ENCODE measurements at places on chromosomes 3 and 15.
A peak's percentile ranks its signal among the peaks of the same experiment; 100 is the strongest.

DNA sequence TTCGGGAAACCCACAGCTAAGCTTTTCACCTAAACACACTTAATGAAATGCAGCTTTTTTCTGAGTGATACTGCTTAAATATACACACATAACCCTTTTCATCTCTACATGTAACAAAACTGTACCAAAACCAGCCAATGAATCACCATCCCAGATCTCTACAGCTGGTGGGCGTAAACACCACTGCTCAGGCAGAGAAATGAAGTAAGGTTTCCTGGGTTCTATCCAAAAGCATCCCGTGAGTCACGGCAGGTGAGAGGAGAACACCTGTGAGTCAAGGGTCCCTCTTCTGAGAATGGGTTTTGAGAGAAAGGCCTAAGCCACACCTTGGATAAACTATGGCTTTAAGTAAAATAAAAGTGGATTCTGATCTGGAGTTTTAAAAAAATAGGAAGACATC, 2.6 kb downstream of the CLDN1 start:
- ATAC-seq, result no peak

DNA sequence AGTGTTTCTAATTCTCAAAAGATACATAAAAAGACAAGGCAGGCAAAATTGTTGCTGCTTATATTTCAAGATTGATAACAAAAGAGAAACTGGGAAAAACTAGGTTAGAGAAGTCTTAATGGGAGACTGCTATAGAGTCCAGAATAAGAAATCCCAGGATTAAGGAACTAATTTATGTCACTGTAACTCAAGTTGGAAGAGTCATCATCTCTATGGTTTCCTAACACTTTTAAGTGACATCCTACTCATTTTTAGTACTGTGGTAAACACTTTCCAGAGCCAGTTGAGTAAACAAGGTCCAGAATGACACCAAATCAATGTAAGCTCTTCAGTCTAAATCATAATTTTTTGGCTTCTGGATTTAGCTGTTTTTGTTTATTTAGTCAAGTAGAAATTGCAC, 8.0 kb downstream of the CLDN16 start:
- ATAC-seq, result no peak

DNA sequence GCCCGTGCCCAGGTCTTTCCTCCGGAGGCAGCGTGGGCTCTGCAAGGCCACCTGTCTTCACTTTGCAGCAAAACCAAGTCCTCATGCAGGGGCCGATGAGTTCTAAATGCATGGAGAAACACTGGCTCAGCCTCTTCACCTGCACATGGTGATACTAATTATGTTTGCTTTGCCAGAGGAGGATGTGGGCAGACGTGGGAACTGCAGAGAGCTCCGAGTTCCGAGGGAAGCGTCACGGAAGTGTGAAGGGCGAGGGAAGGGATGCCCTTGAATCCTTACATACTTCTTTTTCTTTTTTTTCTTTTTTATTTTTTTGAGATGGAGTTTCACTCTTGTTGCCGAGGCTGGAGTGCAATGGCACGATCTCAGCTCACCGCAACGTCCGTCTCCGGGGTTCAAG, 74.8 kb downstream of the GABRG3 start:
- no peak for ATAC-seq

GRCh38 chr15:89728254-89728653, 22.8 kb downstream of the MESP1 start:
- no peak for ATAC-seq

GRCh38 chr3:54427941-54428871, 305.9 kb downstream of the CACNA2D3 start:
- ATAC-seq, result no peak

DNA sequence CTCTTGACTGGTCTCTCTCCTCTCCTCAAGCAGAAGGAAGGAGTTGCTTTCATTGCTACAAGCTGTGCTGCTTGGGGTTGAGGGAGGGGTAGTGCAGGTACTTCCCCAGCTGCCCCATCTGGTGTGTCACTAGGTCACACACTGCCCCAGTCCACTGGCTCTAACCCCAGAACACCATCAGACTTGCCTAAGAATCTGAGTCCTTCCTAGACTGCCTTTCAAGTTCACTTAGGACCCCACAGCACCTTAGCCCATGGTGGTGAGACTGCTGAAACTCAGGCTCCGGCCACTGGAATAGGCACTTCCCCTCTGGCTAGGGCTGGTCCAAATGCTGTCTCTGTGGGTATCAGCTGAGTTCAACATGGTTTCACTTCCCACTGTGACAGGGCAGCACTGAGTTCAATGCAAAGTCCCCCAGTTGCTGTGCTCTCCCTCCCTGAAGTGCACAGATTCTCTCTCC, 279.7 kb upstream of the GOLGA6L4 start:
- peak; percentile 91 for ATAC-seq

GRCh38 chr3:15215996-15216395, 9.9 kb downstream of the CAPN7 start:
- ATAC-seq, result no peak

DNA sequence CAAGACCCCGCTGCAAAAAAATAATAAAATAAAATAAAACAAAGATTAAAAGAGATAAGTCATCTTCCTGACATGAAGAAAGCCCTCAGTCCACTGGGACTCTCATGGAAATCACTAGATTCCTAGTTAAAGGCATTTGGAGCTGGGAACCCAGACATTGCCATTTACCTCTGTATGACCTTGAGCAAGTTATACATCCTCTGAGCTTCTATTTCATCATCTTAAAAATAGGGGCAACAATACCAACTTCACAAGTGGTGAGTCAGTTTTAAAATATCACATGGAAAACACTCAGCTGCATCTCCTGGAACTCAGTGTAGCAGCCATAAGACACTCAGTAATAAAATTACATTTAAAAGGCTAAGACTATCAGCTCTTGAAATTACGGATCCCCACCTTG, 334.8 kb downstream of the ERC2 start:
- ATAC-seq, result no peak

DNA sequence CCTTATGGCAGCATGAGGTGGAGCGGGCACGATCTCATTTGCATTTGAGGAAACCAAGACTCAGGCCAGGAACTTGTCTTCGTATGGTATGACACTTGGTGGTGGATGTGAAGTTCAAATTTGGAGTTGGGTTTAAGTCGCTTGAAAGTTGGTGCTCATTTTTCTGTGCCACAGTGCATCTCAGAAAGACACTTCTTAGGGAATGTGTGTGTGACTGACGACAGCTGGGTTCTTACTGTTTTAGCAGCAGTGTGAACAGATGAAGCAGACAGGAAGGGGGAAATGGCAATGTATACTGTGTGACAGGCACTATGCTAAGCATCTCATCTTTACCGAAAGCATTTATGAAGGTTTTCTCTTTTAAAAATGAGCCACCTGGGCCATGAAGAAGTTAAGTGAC, 75.4 kb downstream of the SEC22A start:
- ATAC-seq, result no peak

DNA sequence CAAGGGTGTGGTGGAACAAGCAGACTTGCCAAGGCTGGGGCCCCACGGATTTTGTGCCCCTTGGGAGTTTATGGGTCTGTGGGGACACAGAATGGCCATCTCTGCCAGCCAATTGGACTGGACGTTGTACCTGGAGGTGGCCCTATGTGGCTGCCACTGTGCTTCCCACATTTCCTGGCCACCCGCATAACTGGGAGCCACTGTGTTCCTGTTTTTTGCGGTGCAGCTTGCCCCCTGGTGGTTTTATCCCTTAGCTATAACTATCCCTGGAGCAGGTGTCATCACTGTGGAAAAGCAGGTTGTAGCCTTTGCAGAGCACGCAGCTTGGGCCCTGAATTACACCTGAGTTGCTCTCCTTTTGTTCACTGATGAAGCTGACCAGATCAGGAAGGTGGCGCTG, 306.3 kb downstream of the ZPLD1 start:
- no peak for ATAC-seq

- ATAC-seq, result no peak
Measured at GRCh38 chr3:42153039-42153438, 61.9 kb downstream of the TRAK1 start.

DNA sequence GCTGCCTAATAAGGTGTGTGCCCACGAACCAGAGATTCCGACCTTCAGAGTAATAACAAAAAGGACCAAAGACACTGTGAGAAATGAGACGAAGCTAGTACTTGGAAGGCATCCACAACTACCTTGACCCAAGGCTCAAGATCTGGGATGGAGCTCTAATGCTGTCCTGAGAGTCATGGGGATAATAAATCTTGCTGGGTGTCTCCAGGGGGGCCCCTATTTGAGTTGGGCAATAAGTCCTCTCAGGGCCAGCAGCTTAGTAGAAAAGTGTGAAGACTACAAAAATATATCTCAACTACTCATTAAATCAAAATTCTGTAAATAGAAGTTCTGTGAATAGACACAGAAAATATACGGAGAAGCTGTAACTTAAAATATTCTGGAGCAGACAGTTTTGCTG, 2.9 kb upstream of the NDN start:
- ATAC-seq, result no peak

DNA sequence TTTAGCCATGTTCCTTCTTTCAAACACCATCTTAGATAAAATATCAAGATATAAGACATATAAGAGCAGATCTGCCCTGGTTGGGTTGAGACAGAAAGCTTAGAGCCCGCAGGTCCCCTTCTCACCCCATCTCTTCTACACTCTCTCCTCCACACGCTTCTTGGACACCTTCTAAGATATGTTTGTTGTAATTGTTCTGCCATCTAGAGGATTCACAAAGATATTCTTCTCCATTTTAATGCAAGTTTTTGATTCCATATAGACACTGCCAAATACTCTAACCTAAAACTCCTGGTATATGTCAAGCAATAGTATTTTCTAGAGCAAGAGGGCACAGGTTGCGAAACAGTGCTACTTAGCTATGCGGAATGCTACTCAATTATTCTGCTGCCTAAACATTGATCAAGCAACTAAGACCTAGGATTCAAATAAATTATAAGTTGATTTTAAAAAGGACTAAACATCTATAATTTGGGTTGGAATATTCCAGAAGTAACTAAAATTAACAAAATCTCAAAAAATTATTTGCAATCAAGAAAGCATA, 6.8 kb downstream of the CHRM5 start:
- ATAC-seq, result no peak

- no peak for ATAC-seq
Measured at GRCh38 chr3:96970211-96970610, 155.8 kb downstream of the EPHA6 start.

DNA sequence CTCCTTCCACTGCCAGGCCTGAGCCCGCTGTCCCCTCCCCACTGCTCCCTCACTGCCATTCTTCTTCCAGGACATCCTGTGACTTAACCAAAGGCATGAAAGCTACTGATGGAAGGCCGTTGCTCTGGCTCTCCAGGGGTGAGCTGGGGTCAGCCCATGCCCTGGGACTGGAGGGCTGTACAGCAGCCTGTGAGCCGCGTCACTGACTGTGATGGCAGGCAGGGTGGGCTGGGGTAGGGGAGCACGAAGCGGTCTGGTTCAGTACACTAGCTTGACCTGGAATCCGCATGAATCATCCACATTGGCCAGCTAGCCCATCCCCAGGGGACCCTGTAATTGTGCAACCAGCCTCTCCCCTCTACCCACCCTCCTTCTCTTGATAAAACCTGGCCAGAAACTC, 30.8 kb downstream of the CORO2B start:
- ATAC-seq, result peak; percentile 34

DNA sequence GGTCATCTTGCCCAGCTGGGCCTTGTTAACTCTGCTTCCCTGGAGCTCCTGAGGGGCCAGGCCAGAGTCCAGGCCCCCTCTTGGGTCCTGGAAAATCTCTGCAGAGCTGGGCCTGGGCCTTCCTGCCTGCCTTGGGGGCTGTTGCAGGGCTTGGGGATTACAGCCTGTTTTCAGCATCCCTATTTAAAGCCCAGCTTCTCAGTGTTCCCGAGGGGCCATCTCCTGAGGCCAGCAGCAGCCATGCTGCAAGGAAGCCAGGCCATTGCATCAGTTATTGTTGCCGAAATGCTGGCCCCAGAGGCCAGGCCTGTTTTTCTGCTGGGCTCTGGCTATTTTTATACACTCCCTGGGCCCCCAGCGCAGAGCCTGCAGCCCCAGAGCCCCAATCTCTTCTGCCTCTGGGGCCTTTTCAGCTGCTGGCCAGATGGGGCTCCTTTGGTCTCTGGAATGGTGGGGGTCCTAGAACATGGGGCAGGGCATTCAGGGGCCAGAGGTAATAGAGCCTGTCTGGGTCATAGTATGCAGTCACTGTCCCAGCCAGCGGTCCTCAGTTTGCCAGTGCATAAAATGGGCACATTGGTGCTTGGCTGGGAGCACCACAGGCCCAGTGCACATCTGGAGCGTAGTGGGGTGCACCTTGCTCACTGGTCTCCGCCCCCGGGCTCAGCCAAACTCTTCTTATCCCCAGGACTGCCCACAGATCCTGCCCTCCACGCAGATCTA, 28.5 kb downstream of the PLXNA1 start:
- ATAC-seq, result no peak

- no peak for ATAC-seq
Measured at GRCh38 chr3:113910966-113911365, 36.8 kb upstream of the ZDHHC23 start.

GRCh38 chr15:37100109-37100965, at the start of gene MEIS2:
Gene MEIS2, minus strand, starts transcription at chr15:37100549. Its CDS starts 1,083 bp downstream, at chr15:37099466.
- peak; percentile 35 for ATAC-seq

DNA sequence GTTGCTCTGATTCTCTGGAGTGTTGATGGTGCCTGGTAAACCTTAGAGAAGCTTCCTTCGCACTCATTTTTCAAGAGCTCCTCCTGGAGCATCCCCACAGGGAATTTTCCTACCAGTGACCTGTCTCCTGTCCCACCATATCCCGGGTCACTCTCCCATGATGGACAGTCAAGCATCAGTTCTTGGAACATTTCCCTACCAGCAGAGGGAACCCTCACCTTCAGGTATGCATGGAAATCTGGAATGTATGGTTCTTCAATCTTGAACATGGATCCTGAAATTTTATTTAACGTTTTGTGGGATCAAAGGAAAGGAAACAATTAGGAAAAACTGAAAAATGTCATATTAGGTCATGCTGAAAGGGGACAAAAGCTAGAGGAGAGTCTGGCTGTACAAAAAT, 153.8 kb downstream of the SPATA16 start:
- ATAC-seq, result no peak

DNA sequence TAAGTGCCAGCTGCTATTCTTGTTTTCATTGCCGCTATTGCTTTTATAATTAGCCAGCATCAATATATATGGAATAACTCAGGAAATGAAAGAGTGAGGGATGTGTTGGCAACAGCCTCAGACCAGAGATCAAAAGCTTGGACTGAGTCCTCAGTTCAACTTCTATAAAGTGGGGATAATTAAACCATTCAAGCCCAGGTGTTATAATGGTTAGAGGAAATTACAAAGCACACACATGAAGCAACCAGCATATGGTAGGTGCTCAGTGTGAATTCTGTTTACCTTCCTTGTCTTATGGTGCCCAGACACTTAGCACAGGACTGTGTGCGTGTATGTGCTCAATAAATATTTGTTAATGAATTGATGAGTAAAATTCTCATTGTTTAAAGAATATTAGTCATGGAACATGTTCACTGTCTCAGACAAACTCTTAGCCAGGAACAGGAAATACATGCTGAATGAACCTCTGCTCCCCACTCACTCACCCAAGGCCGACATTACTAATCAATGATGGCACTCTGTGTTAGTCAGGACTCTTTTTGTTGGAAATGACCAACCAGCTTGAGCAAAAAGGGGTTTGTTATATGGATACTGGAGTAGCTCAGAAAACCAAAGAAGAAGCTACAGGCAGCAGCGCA, 16.7 kb upstream of the CCDC174 start:
- no peak for ATAC-seq

- no peak for ATAC-seq
Measured at GRCh38 chr3:129865806-129866205, 27.7 kb downstream of the TMCC1 start.
